T-helper 2 cell (primary cell): ENCODE measurements at places on chromosomes 5 and 9.
A peak's percentile ranks its signal among the peaks of the same experiment; 100 is the strongest.

DNA sequence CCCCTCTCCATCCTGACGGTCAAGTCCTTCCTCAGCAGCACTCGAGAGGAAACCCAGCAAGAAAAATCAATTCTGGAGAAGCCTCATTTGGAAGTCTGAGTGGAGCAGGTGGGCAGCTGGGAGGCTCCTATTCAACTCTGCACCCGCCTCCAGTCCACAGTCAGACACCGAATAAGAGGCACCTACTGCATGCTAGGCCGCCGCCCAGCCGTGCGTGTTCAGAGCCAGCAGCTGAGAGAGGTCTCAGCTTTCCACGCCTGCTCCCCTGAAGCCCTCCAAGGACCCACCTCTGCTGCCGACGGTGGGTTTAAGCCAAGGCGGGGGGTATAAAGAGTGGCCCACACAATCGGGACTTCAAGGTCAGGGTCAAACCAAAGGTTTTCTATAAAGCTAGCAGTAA is 41.9 kb downstream of the VAV2 start:
- DNase-seq, result no peak

DNA sequence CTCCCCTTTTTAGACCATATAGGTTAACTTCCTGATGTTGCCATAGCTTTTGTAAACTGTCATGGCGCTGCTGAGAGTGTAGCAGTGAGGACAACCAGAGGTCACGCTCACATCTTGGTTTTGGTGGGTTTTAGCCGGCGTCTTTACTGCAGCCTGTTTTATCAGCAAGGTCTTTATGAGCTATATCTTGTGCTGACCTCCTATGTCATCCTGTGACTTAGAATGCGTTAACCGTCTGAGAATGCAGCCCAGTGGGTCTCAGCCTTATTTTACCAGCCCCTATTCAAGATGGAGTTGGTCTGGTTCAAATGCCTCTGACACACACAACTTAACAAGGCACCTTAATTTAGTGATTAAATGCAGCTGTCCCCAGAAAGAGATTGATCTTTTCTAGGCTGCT is 23.9 kb upstream of the KDM4C start:
- DNase-seq, result no peak

GRCh38 chr9:94168203-94169000 is 84.1 kb downstream of the PTPDC1 start:
- DNase-seq, result no peak

- no peak for DNase-seq
These were observed 97.9 kb downstream of the PLCXD3 start for GRCh38 chr5:41412496-41412895.

GRCh38 chr5:96835791-96836191 is 28.0 kb upstream of the ERAP1 start:
- DNase-seq, result no peak

DNA sequence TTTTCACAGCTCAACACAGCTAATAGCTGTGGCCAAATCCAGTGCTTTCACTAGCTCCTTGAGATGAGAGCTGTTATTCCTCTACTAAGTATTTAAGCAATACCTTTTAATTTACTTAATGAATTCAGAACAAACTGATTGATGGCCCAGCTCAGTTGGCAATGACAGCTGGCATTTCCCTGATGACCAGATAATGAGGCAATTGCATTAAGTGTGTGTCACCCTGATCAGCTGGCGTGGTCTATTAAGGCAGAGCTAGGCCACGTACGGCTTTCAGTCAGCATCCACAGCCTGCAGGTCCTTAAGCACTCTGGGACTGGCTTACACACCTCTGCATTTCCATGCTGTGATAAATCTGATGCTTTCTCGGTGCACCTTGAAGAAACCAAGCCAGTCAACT is 34.4 kb downstream of the TTLL11 start:
- DNase-seq, result no peak

DNA sequence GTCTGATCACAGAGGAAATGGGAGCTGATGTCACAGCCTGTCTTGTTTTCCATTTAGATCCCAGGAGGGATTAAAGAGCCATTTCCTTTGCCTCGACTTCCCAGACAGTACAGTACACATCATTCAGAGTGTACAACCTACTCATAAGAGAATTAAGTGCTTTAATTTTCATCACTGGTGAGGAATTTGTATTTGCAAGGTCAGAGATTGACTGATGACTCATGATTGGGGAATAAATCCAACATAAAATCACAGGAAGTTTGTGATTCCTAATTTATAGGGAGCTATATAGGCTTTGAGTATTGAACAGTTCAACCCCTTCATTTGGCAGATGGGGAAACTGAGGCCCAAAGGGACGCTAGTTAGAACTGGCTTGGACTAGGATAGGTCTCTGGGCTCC is 4.1 kb upstream of the TOMM5 start:
- DNase-seq, result no peak

GRCh38 chr9:125700791-125701190 is 6.2 kb downstream of the MAPKAP1 start:
- DNase-seq, result peak; percentile 16

DNA sequence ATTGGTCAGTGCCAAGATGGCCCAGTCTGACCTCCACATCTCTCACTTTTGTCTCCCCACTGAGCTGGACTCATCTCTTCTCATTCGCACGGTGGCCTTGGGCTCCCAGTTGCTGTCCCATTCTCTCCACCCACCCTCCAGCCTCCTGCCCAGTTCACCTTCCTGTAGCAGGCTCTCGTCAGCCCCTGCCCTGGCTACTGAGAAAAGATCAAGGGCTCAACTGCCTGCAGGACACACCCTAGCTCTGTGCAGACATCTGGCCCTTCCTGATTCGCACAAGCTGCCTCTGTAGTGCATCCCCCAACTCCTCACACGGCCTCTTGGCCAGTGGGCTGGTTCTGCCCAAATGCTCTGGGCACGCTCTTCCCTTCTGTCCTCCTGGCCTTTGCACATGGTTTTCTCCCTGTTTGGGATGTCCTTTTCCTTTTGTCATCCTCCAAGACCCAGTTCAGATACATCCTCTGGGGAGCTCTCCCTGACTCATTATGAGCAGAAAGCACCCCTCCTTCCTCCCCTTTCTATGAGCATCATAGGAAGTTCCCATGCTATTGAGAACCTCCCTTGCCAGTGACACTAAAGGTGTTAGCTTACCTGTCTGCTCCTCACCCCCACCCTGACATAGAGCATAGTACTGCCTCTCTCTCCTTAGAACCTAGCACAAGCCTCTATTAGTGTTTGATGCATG is 78.5 kb upstream of the TGFBR1 start:
- DNase-seq, result no peak

- no peak for DNase-seq
These were observed 1078.3 kb downstream of the CDH12 start for GRCh38 chr5:21774801-21775200.

GRCh38 chr9:19416143-19416542 is 7.3 kb downstream of the ACER2 start:
- no peak for DNase-seq

DNA sequence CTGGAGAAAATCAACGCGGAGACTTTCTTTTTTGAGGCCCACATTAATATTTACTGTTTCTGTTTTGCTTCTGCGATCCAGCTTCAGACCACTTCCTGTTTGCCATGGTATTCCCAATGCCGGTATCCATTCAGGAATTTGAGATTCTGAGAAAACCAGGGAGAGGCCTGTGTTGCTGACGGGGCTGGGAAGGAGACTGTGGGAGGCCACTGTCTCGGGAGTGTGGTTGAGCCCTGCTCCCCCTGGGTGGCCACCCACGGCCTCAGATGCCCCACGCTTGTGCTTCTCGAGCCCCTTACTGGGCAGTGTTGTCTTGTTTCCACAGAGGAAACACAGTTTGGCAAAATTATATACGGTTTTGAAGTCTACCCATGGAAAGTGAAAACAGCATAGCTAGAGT is 403.6 kb upstream of the IRX2 start:
- no peak for DNase-seq

GRCh38 chr9:116605904-116606341 is 81.2 kb upstream of the TRIM32 start:
- DNase-seq, result no peak

DNA sequence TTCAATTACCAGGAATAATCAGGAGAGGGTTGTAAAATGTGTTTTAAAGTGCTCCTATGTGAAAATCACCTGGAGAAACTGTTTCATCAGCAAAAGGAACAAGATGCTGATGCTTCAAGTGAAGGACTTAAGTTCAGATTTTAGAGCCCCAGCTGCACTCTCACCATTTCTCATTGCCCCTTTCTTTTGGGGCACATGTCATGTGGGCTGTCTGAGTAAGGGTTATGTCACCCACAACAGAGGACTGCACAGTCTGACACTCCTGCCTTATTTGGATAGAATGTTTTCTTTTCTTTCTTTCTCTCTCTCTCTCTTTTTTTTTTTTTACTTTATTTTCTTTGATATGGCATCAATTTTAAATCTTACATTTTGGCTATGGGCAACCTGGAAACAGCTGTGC is 204.1 kb upstream of the EFNA5 start:
- no peak for DNase-seq

DNA sequence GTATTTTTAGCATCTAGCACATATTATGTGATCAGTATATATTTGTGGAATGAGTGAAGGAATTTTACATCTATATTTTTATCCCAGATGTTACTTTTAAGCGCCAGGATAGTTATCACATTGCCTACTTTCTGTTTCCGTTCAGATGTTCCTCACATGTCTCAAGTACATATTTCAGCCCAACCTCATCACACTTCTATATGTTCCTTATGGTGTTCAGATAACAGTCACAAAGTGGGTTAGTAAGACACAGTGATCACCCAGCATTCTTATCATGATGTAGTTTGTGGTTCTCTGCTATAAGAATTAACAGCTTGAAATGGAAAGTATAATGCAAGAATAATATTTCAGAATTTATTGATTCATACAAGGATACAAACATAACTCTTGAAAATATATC is 170.0 kb upstream of the RASA1 start:
- DNase-seq, result no peak

DNA sequence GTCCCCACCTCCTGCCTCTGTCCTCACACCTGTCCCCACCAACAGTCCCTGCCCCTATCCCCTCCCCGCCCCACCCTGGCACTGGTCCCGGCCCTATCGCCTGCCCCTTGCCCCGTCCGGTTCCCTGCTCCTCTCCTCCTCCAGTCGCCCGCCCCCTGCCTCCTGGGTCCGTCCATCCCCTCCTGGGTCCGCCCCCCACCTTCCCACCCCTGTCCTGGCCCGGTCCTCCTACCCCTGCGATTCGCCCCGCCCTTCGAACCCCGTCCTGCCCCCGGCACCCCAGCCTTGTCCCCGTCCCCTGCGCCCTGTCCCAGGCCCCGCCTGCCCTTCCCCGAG is 372 bp downstream of the EDF1 start:
- no peak for DNase-seq
